ENCODE measurements at places on chromosomes 12 and 14.
A peak's percentile ranks its signal among the peaks of the same experiment; 100 is the strongest.

- DNase-seq, result no peak
Measured at GRCh38 chr12:65966852-65967593, 142.7 kb downstream of the HMGA2 start.

GRCh38 chr12:109919456-109919855, 19.4 kb downstream of the TCHP start:
- no peak for DNase-seq

GRCh38 chr14:34797747-34798583, 77.2 kb downstream of the BAZ1A start:
- no peak for DNase-seq

DNA sequence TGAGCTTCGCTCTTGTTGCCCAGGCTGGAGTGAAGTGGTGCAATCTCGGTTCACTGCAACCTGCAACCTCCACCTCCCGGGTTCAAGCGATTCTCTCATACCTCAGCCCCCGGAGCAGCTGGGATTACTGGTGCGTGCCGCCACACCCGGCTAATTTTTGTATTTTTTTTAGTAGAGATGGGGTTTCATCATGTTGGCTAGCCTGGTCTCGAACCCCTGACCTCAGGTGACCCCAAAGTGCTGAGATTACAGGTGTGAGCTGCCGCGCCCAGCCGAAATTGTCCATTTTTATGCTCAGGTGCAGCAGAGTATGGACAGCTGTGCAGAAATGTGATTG, 19.2 kb upstream of the CYP46A1 start:
- DNase-seq, result no peak

- peak; percentile 72 for DNase-seq
Measured at GRCh38 chr12:64890873-64891468, 66.5 kb downstream of the TBC1D30 start.

- no peak for DNase-seq
Measured at GRCh38 chr12:51926718-51927117, 19.4 kb downstream of the ACVRL1 start.

DNA sequence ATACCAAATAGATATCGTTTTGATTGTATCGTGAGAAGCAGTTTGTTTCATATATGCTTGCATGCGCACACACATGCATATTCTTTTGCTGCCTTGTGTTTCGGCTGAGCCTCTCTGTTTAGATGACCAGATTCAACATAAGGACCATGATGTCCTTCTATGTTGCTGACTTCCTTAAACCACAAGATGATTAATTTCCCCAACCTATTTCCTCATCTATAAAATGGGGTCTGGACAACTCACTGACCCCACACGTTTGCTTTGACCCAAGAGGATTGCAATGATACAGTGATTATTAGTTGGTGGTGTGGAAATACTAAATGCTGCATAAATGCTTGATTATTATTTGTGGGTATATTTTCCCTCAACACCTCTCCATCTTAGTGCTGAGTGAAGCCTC, 16.8 kb upstream of the FOS start:
- DNase-seq, result no peak

DNA sequence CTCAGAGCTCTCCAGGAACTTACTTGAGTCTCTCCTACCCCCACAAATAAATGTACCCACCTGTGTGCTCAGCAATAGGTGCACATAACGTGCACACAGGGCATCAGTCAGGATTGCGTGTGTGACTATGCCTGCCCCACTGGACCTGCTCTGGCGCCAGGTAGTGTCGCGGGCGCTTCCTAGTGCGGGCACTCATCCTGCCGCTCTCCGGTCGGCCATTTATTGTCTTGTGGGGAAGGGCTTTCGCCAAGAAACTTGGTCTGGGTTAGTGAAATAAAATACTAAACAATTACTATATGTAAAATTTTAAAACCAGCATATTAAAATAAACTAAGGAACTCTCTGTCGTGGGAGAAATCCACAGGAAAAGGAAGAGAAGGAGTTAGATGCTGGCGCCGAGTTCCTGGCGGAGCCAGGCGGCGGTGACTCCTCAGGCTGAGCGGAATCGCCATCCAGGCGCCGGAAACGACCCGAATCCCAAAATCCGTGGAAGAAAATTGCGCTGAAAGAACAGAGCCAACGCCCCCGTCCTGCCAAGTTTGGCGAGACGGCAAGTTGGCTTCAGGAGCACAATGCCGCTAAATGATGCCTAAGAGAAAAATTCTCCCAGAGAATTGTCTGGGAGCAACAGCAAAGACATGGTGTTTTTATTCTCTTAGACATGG, 7.9 kb upstream of the HOXC13 start:
- no peak for DNase-seq

DNA sequence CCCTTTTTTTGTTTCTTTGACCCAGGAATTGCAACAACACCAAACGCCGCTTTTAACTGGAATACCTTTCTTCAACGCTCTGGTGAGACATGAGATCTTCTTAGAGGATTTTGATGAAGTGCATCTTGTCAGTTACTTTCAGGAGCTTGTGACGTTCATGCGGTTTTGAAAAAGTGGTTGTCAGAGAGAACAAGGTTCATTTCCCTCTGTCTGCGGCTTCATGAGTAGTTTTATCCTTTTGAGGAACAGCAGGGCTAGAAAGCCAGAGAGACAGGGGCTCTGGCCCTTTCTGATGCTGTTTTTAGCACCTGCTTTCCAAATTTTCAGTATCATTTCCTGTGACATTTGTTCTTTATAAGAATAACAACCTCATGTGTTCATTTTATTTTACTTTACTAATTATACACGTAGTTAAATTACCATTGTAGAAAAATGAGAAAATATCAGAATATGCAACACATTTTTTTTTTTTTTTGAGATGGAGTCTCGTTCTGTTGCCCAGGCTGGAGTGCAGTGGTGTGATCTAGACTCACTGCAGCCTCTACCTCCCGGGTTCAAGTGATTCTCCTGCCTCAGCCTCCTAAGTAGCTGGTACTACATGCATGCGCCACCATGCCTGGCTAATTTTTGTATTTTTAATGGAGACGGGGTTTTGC, 61.8 kb downstream of the GLT1D1 start:
- DNase-seq, result no peak

GRCh38 chr14:102105369-102105768, 18.5 kb upstream of the HSP90AA1 start:
- DNase-seq, result no peak

DNA sequence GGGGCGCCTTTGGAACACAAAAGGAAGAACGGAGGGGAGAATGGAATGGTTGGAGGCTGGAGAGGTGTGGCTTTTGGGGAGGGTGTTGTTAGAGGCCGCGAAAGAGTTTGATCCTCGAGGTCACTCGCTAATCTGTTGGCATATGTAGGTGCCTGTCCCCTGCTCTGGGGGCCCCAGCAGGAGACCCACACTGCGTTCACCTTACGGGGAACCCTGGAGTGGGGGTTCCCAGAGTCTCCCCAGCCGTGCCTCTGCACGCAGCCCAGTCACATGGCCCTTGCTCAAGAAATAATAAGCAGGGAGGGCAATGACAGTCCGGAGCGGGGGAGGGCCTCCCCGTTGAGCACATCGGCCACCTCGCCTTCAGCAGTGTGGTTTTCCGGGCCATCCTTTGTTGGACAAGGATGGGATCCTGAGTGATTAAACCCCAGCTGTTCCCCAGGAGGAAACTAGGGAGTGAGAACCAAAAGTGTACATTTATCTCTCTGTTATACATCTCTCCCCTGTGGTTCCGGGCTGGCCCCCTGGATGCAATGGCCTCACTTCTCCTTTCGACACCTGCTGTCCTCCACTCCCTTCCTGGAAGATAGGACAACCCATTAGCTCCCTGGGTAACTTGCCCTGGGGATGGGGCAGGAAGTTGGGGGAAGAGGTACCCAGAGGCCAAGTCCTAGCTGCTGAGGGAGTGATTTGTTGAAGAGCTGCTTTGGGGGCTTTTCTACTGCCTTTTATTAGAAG, 1.3 kb downstream of the PLEKHG3 start:
- DNase-seq, result no peak

DNA sequence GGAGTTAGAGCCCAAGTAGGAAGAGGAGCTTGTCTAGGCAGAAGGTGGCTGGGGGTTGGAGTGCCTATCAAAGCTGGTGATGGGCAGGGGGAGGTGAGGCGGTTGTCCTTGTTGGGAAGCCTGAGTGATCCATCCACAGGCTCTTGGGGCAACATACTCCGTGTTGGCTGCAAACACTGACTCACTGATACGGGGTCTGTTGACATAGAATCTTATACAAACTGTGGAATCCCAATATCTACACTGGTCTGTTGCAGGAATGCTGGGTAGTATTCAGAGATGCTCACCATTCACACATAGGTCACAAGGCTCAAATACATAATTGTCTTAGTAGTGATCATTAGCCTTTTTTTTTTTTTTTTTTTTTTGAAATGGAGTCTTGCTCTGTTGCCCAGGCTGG, 26.0 kb downstream of the ERH start:
- DNase-seq, result no peak

GRCh38 chr12:62459976-62460375, 6.7 kb upstream of the MON2 start:
- no peak for DNase-seq

DNA sequence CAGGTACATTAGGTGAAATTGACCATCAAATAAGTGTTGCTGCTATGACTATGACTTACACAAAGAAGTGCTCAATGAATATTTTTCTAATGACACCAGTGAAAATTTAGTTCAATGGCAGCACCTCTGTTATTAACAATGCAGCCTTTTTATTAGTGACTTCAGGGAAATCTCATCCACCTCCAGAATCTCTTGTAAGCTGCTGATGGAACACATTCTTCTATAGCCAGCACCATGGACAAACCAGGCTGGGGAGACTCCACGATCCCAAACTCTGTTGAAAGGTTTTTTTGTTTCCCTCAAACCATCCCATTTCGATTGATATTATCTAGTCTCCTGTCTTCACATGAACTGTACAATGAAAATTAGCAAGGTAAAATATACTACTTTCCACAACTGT, 265.9 kb downstream of the ITPR2 start:
- DNase-seq, result no peak

GRCh38 chr12:52404951-52405350, 1.2 kb downstream of the KRT82 start:
- DNase-seq, result no peak

- no peak for DNase-seq
Measured at GRCh38 chr14:102665621-102666020, 73.2 kb downstream of the RCOR1 start.

DNA sequence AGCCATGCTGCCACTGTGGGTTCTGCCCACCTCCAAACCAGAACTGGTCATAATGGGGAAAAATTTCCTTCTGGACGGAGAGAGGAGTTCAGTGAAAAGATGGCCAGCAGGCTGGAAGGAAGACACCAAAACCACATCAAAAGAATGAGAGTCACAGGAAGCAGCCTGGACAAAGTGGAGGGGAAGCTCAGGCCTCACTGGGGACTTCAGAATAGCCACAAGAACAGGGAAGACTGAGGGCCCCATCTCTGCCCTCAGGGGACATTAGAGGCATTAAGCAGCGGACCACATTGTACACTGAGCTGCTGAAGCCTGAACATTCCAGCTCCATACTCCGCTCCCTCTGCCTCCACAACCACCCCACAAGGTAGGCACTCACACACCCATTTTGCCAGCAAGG, 119.6 kb upstream of the COCH start:
- DNase-seq, result no peak

DNA sequence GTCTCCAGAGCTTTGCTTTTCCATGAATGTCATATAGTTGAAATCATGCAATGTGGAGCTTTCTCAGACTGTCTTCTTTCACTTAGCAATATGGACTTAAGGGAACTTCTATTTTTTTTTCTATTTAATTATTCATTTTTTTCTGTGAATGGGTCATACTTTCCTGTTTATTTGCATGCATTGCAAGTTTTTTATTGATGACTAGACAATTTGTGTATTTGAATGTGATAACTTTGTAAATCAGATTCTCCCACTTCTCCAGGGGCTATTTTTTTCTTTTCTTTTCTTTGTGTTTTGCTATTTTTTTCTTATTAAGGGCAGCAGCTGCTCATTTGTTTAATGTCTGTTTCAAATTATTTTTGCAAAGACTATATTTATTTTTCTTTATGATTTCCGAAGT, 1019.8 kb upstream of the ATXN7L3B start:
- no peak for DNase-seq

DNA sequence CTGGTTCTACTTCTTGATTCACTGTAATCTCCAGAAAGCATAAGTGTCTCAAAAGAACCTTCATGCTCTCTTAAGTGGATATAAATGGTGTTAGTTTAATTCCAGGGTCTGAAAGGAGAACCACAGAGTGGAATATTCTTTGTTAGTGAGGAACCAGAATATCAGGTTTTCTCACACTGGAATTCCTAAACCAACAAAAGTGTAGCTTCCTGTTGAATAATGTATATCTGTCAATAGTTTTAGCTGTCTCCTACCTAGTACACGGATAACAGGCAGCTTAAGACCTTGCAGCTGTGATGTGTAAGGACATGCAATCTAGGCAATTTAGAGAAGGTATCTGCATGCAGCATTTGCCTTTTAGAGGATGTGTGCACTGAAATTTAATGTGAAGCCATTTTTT, 24.0 kb downstream of the LRIG3 start:
- no peak for DNase-seq

- DNase-seq, result no peak
Measured at GRCh38 chr12:96587691-96588090, 98.3 kb downstream of the CFAP54 start.

DNA sequence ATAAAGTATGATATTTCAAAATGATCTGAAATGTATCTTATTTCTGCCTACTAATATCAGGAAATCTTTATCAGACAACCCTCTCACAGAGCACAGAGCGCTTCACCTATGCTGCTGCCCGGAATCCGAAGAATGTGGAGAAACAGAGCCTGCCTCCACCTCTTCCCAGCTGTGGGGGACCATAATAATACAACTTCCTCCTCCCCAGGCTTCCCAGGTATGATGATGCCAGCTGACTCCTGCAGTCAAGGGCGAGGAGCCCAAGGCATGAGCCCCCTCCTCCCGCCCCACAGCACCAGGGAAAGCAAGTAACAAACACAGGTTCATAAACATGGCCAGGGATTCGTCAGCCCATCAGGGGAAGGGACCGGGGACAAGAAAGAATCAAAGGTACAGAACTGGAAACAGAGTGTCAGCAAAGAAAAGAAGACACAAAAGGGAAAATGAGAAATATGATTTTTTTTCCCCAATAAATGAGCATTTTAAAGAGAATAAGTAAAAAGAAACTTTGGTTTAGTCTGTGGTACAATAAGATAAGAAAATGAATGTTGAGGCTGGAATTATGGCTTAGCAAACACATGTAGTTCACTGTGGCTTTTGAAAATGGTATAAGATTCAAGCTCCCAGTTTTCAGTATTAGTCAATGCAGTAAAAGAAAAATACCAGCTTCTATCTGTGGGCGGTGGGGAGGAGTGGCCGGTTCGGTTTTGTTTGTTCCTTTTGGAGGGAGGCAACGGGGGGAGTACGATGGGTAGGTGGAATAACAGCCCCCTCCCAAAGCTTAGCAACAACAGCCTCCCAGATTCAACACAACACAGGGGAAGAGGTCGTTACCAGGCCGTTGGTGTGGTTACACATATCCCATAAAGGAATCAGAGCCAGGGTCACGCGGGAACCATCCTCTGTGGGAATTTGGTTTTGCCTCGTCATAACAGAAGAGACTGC, 68.3 kb downstream of the SETD3 start:
- DNase-seq, result no peak

- no peak for DNase-seq
Measured at GRCh38 chr12:100718187-100718586, 76.4 kb upstream of the ANO4 start.

GRCh38 chr12:75868501-75868900, 163.1 kb downstream of the PHLDA1 start:
- no peak for DNase-seq
